ENCODE measurements at places on chromosomes 3 and 15.

DNA sequence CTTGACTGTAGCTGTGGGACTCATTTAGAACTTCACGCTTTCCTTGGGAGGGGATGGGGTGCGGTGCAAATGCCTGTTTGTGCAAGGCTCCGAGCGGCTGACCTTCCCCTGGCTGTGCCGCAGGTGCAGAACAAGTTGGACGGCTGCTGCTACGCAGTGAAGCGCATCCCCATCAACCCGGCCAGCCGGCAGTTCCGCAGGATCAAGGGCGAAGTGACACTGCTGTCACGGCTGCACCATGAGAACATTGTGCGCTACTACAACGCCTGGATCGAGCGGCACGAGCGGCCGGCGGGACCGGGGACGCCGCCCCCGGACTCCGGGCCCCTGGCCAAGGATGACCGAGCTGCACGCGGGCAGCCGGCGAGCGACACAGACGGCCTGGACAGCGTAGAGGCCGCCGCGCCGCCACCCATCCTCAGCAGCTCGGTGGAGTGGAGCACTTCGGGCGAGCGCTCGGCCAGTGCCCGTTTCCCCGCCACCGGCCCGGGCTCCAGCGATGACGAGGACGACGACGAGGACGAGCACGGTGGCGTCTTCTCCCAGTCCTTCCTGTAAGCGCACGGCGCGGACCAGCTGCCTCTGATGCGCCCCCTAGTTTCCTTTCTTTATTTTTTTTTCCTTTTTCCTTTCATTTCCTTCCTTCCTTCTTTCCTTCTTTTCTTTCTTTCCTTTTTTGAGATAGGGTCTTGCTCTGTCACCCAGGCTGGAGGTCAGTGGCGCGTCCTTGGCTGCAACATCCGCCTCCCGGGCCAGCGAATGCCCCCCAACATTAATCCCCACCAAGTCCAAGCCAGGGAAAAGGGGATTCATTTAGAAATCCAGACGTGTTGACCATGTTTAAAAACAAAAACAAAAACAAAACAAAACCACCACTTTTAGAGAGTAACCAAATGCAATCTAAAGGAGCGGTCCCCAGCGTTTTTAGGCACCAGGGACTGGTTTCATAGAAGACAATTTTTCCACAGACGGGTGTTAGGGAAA is 42.7 kb downstream of the EIF2AK4 start:
- peak; percentile 63 for DNase-seq

DNA sequence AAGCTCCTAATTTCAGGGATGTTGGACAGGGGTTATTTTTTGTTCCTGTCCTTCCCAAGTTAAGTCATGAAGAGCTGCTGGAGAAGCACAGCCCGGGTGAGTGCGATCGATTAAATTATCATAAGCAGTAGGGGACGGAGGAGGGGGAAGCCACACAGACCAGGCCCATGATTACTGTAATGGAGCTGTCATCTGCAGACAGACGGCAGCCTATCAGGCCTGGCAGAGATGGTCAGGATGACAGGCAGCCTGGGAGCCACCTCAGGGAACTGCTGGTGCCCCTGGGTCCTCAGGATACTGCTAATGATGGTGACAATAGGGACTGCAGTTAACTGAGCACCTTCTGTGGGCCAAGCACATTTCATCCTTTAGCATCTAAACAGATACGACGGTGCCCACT is 147.7 kb downstream of the RAB11A start:
- DNase-seq = no peak

DNA sequence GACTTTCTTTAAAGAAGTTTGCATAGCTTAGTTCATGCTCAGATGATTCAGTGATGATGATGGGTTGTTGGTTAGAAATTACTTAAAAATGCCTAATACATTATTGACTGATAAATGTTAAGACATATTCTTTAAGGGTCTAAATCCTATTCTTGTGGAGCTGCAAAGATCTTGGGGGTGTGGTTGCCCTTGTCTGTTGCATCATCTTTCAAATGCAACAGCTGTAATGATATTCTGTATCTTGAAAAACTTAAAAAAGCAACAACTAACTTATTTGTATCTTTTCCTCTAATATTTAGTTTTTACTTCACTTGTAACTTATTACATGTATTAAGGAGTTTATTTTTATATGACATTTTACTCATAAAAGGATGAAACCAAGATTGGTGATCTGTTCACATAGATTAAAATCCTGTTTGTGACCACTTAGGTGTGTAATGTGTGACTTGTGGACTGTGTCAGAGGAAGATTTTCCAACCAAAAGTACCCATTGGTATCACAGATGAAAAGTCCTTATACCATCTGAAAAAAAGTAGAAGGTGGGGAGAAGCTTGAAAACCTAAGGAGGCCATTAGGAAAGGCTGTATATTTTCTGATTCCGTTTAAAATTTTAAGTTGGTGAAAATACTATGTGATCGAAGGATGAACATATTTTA is 142.8 kb downstream of the IGF1R start:
- no peak for DNase-seq

DNA sequence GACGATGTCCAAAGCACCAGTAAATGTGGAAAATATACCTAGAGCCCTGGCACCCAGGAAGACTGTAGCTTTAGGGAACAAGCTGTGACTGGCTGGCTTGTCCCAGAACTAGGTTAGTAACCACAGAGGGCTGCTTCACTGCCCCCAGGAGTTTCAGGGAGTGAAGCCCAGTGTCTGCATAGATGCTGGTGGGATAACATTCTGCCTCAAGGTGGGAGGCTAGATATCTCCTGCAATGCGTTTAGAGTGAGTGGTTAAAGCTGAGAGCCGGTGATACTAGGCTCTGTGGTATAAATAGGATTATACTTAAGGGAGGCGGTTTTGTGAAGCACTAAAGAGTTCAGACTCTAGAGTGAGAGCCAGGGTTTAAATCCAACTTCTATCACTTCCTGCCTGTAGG is 11.7 kb upstream of the CP start:
- no peak for DNase-seq

GRCh38 chr3:147939425-147939824 is 530.3 kb downstream of the ZIC1 start:
- DNase-seq = no peak

DNA sequence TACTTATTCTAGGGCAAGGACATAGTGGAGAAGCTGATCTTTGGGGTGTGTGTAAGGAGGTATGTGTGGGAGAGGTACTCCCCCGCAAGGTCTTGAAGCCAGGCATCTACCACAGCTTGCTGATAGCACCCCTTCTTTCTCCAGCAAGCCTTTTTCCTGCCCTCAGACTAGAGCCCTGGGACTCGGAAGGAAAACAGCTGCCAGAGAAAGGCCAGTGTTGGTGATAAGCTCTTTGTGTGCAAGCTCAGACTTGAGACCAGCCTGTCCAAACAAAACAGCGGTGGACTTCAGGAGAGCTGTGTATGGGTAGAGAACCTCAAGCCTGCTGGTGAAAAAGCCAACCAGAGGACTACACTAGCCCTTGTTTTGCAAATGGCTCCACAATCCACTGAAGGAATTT is 1028.6 kb downstream of the MCTP2 start:
- DNase-seq = no peak

DNA sequence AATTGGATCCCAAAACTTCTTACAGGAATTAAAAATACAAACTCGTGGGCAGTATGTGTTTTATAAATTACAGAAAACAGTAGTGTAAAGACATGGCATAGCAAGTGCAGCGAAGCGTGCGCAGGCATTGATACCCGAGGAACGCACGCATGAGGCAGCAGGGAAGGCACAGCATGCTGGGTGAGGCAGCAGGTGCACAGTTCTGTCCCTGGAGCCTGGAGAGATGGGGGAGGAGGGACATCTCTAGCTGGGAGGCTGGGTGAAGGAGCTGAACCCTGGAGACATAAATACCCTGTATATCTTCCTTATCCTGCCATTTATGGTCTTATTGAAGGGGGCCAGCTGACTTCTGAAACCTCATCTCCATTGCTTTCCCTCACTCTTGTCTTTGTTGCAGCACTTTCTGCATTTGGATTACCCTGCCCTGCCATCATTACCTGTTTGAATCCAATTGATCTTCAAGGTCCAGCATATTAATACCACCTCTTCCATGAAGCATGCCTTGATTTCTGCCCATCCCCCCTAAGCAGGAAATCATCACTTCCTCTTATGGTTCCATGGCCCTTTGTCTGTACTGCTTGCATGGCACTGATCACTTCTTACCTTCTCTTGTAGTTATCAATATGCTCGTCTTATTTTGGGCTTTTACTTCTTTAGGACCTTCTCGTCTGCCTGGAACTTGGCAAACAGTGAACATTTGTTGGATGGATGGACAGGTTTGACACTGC is 20.5 kb downstream of the LPP start:
- DNase-seq = no peak

- DNase-seq = no peak
Measured at GRCh38 chr3:89527736-89528305, 420.4 kb downstream of the EPHA3 start.

- DNase-seq = no peak
Measured at GRCh38 chr3:140395134-140396075, 282.5 kb upstream of the TRIM42 start.

DNA sequence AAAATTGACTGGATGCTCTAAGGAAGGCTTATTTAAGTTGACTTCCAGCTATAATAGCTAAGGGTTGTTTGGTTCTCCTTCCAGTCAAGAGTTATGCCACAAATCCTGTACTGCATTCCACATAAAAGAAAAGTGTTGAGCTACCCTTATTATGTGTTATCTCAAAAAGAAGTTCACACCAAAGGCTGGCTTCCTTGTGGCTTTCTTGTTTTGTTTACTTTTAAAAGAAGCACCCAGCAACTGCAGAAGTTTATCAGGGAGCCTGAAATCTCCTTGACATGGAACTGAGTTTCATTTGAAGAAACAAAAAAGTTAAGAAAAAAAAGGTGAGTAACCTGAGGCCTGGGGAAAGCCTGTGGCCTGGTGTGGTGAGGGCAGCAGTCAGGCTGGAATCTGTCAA is 10.2 kb downstream of the MGLL start:
- DNase-seq = no peak

DNA sequence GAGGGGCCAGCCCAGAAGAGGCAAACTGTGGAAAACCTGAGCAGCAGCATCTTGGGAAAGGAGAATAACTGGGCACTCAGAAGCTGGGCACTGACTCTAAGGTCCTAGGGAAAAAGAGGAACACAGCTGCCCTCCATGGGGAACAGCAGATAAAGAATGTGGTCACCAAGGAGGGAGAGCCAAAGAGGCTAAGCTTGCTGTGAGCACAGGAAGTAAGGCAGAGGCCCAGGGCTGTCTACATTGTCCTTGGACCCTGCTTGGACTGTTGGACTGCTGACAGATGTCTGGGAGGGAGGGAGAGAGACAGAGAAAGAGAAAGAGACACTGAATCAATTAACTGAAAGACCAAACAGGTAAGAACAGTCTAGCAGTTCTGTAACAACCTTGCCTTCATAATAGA is 4.5 kb upstream of the MNS1 start:
- no peak for DNase-seq

DNA sequence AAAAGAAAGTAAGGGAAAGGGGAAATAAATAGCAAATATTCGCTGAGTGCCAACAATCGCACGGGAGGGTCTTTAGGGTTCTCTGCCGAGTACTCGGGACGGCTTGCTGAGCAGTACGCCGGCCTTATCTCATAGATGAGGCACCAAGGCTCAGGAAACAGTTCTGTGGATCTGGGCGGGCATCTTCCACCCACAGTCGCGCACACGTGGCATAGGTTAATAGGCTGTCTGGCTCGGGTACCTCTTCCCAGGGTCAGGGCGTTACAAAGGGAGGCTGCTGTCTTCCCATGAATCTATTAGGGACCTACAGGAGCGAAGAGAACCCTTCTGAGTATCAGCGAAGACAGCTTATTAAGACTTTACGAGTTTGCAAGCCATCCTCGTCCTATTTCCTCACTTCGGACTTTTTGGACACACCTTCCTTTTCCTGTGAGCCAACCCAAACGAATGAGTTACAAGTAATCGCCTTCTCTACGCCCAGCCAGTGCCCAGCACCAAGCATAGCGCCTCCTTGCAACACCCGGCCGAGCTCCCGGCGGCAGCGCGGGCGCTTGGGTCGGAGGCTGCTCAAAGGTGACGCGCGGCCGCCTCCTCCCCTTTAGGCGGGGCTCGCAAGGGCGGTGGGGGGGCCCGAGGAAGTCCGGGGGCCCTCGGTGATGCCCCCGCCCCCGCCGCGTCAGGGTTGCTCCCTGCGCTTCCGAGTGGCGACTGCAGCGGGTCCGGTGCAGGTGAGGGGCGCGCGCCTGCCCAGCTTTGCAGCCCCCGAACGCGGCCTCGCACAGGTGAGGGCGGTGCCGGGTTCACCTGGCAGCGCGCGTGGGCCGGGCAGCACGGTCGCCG is at the start of gene MCTP2:
TSS of gene MCTP2 (plus strand) at position 679 of the 840 bp plus-strand sequence. CDS start 66,705 bp downstream, outside the sequence.
- peak; percentile 74 for DNase-seq

DNA sequence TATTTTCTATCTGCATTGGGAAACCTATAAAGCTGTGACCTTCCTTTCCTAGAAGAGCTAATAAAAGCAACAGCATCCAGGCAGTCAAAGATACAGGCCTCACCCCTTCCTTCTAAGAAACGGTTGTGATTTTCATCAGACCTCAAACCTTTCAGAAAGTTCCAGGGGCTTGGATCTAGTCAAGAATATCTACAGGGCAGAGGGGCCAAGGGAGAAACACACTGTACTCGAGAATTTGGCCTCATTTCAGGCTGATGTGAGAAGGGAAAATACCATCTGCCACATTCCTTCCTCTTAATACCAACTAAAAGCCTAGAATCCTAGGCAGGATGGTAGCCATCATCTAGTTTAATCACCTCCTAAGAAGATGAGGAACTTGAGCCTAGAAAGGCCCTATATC is 24.5 kb upstream of the BCL6 start:
- no peak for DNase-seq

- DNase-seq = peak; percentile 70
Measured at GRCh38 chr15:73677146-73677607, 7.0 kb upstream of the CD276 start.

GRCh38 chr3:140449413-140450256 is 228.2 kb upstream of the TRIM42 start:
- DNase-seq = no peak

DNA sequence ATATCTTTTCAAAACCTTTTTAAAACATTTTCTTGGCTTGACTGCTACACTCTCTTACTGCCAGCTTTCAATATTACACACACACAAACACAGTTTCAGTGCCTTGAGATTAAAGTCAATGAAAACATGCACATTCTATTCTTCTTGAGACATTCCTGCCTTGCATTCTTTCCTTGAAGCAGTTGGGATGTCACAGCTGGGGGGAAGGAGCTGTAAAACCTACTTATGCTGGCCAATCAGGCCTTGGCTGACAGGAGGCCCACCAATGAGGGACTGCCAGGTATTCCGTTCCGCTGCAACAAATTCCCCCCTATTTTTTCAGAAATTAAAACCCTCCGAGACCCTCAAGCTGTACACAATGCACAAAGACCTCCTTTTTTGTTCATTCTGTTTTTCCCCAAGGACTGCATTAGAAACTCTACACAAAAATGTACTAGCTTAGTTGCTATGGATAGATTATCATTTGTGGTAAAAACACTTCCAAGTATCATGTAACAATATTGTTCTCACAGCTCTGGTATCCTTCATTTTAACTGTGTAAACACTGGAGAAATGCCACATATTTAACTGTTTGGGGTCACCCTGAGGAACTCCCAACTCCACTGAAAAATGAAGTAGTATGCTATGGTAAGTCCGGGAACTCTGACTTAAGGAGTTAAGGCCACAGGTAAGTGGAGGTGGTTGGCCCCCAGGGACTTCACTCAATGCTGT is 18.5 kb downstream of the FSTL1 start:
- DNase-seq = no peak

All from GM20000 (cell line).